Cardiac fibroblast (primary cell): ENCODE measurements at places on chromosomes 3 and 15.
A peak's percentile ranks its signal among the peaks of the same experiment; 100 is the strongest.

- DNase-seq, result no peak
These were observed 1016.8 kb downstream of the NTRK3 start for GRCh38 chr15:87239582-87240230.

DNA sequence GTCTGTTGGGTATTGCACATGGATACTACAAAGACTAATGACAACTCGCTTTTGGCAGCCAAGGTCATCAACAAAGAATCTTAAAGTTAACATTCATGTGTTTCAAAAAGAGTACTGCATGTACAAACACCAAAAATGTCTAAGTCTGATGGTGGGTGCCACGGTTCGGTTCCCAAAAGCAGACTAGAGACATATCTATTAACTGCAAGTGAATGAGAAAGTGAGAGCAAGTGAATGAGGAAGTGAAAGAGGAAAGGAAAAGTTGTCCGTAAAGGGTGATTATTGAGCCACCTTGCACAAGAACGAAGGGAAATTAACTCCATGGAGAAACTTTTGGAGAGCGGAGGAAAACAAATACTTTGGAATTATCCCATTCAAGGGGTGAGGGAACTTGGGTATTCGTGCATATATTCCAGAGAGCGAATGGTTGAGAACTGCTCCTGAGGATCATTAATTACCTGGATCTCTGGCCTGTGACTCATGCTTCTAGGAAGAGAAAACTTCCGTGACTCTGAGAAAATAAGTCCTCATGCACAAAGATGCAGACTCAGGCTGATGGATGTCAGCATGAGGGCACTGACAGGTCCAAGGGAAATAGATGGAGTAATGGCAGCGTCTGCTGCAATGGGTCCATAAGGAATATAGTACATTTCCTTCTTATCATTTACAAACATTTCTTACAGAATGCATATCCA lies 336.5 kb upstream of the TGFBR2 start:
- no peak for DNase-seq

- DNase-seq, result no peak
These were observed 12.9 kb upstream of the ANKRD28 start for GRCh38 chr3:15810702-15811101.

- no peak for DNase-seq
These were observed 220.0 kb downstream of the MEIS2 start for GRCh38 chr15:36880224-36880912.

- DNase-seq, result no peak
These were observed 34.9 kb downstream of the PIK3CB start for GRCh38 chr3:138799822-138800221.

DNA sequence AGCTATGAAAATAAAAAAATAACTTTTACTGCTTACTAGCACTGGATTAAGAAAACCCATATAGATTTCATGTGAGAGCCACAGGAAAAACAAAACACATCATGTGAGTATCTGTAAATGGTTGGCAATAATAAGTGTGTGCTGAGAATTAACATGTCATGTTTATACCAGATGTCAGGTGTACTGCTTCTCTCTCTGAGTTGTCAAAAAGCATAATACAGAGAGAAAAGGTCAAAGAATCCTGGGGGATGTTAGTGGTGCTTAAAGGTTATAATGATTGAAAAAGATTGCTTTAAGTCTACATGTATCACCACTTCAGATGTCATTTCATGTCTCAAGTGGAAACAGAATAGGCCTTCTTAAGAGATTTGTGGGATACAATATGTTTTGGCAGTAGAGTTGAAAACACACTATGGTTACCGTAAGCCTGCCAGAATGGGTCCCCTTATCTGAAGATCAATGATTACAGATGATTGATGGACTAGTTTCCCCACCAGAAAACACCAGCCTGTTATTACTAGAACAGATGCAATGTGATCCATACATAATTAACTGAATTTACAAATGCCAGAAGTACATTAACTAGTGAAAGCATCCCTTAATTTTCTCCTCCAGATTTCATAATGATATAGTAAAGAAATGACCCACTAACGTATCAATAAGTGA lies 204.1 kb downstream of the CNTN3 start:
- DNase-seq, result no peak

DNA sequence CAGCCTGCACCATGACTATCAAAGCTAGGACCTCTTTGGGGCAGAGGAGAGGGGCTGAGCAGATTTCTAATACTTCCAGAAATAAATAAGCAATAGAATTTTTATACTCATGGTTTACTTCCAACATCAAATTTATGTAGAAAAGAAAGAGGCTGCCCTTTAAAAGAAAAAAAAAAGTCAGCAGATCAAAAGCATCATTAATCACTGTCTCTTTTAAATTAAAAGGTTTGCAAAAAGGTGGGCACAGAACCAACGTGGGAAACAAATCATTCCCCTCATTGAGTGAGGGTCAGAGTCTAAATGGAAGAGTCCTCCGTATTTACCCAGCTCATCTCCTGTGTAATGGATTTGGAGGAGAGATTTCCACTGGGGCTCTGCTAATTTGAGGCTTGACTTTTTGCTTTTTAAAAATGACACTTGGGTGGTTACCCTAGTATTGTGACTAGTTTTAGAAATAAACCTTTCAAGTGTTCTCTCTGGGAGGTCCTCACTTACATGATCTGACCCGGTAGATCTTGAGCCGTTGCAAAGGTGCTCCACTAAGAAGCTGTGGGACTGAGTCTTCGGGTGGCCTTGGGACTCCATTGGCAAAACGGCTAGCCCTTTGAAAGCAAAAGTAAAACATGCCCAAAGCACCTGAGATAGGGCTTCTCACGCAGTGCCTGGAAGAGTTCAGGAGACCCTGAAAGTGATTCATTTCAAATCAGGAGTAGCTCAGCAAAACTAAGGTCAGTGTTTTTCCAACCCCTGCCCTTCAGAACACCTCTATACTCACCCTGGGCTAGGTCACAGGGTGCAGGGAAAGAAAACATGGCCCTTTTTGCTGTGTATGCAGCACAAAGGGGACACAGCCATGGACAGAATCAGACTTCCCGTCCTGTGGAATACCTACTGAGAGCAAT lies 320.9 kb downstream of the FOXP1 start:
- DNase-seq, result no peak

- DNase-seq, result peak; percentile 75
These were observed 194.1 kb upstream of the ARHGEF26 start for GRCh38 chr3:153927107-153927506.

DNA sequence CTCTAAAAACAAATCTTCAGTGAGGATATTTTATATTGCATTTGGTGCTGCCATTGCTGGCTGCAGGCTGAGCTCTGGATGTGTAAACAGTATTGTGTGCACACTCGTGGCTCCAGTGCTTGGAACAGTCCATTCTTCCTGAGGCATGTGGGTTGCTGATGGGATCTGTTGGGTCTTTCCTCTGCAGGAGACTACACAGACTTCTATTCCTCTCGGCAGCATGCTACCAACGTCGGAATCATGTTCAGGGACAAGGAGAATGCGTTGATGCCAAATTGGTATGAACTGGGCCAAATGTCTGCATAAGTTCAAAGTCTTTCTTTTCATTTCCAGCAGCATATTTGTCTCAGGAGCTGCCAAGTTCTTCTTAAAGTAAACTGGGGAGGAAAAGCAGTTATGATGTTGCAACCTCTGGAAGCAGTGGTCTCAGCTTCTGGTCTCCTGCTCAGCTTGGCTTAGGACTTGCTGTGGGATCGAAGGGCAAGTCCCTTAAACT lies 9.3 kb downstream of the FAH start:
- DNase-seq, result peak; percentile 87

- DNase-seq, result no peak
These were observed 138.8 kb downstream of the ZNF609 start for GRCh38 chr15:64599226-64599625.

DNA sequence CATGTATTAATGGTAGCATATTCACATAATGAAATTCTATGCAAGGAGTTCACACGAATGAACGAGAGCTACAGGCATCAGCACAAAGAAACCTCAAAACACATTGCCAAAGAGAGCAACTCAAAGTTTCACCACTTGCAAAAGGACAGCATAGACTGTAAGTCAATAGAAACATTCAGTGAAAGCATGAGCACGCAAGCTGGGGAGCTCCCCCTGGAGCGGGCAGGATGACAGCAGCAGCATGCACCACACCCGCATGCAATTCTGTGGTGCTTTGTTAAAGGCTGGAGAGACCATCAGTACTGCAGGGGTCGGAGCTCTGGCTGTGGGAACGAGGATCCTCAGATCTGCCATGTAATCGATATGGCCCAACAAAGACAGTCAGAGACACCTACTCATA lies 18.7 kb downstream of the OCA2 start:
- no peak for DNase-seq

GRCh38 chr3:51799879-51800749 lies 21.1 kb upstream of the IQCF6 start:
- peak; percentile 85 for DNase-seq

- no peak for DNase-seq
These were observed 1164.2 kb downstream of the NSUN3 start for GRCh38 chr3:95227092-95227491.
